ENCODE measurements at places on chromosomes 3 and 15.
A peak's percentile ranks its signal among the peaks of the same experiment; 100 is the strongest.

DNA sequence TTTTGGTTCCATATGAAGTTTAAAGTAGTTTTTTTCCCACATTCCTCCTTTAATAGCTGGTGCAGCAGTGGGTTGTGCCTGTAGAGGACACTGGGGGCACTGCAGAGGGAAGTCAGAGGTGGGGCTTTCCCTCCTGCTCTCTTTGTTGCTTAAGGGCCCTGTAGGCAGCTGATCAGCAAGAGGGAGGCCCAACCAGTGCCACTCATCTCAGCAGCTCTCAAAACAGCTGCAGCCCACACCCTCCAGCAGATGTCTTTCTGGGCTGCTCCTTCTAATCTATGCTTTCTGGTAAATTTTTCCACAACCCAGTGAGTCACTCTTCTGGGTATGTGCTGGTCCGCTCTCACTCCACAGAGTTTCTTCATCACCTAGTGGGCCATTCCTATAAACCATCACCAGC lies 263.8 kb downstream of the FEZF2 start:
- no peak for DNase-seq

- no peak for DNase-seq
Measured at GRCh38 chr3:171548917-171549316, 88.7 kb upstream of the TNIK start.

DNA sequence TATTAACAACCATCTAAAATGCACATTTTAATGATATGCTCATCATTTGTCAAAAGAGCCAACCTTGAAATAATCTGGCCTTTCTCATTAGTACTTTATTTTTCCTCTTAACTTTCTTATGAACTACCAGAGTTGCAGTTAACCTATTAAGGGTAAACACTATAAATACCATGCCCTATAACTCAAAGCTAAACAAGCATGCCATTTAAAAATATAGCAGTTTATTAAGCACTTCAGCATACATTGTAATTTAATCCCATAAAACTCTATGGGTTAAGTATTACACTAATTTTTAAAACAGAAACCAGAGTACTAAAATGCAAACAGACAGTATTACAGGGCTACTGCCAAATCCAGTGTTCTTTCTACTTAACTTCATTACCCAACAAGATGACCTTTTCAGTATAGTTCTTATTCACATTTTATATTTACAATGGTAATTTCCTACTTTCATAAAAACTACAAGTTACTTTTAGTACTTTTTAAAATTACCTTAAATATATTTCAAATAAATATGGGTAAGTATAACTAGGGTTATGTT lies 11.8 kb downstream of the NPTN start:
- no peak for DNase-seq

- no peak for DNase-seq
Measured at GRCh38 chr3:86303935-86304334, 687.0 kb downstream of the VGLL3 start.

- DNase-seq, result no peak
Measured at GRCh38 chr3:125072749-125073389, 17.1 kb upstream of the HEG1 start.

DNA sequence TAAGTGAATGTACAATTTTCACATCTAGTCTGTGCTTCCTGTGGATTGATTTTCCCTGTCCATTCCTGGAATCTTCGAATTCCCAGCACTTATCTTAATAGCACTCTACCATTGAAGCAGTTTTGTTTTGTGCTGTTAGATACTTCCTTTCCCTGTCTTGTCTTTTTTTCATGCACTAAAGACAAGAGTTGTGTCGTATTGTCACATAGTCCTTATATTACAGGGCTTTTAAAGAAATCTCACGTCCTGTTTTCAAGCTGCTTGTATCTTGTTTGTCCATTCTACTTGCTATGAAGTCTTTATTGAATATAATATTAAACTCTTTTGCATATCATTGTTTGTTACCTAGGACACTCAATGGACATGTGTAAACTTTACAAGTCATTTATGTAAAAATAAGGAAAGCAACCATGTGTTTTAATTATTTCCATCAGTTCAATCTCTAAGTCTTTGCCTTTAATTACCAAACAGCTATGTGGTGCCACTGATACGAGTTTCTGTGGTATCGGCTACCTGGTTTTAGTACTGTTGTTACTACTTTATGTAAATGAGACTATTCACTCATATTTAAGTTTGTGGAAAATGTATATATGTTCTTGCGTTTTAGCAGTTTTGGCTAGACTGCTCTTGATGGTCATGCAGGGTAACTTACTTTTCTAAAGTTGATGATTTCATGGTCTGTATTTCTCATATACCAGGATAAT lies 10.3 kb downstream of the PIK3CA start:
- no peak for DNase-seq

- no peak for DNase-seq
Measured at GRCh38 chr15:90449206-90449735, 61.2 kb downstream of the IQGAP1 start.

DNA sequence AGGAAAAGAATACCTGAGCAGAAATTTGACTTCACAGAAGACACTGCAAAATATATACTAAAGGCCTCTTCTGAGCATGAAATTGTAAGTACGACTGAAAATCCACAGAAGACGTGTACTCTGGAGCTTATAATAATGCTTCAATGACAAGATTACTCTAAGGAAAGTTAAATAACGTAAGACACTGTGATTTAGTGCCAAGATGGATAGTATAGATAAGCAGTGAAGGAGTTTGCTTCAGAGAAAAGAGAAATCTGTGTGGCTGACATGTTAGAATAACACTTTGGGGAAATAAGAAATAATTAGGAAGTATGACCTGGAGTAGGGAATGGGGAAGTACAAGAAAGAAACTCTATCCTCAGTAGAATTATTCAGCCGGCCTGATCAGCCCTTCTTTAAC lies 28.9 kb downstream of the ALDH1A2 start:
- peak; percentile 9 for DNase-seq

DNA sequence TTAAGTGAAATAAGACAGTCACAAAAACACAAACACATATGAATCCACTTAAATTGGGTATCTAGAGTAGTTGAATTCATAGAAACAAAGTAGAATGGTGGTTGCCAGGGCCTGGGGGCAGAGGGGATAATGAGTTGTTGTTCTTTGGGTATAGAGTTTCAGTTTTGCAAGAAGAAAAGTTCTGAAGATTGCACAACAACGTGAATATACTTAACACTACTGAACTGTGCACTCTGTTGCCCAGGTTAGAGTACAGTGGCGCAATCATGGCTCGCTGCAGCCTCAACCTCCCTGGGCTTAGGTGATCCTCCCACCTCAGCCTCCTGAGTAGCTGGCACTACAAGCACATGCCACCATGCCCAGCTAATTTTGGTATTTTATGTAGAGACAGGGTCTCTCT lies 14.9 kb downstream of the GRAMD2A start:
- no peak for DNase-seq

DNA sequence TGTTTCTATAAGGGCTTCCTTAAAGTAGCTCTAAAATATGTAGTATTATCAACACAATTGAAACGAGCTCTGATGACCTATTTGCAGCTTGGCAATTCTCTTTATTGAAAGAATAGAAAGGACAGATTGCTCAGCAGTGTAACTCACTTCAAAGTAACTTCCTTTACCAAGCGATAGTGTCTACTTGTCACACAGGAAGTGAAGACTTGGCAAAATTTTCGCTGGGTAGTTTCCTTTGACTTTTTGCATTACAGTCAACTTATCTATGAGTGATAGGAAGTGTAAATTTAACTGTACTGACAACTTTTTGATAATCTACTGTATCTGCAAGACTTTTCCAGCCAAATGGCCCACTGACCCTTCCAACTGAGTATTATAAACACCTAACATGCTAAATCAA lies 22.8 kb downstream of the SLC9A9 start:
- DNase-seq, result peak; percentile 73

DNA sequence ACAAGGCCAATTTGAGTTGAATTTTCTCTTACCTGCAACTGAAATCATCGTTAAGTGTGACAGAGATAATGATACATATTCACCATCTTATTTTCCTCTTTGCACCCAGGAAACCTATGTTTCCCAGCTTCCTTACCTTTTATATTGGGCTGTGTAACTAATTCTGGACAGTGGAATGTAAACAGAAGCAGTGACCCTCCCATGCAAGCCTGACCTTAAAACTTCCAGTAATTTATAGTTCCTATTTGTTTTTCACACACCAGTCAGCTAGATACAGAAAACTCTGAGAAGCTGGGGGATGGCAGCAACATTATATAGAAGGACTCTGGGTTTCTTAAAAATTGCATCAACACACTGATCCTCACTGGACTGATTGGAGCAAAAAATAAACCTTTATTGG lies 4.5 kb upstream of the ZNF280D start:
- DNase-seq, result no peak

GRCh38 chr3:153096731-153097131 lies 65.3 kb upstream of the RAP2B start:
- DNase-seq, result no peak

- DNase-seq, result no peak
Measured at GRCh38 chr3:127790882-127791183, 31.5 kb downstream of the MGLL start.

GRCh38 chr3:30702828-30703397 lies 96.5 kb downstream of the TGFBR2 start:
- DNase-seq, result no peak
